ENCODE measurements at places on chromosomes 3 and 15.

- peak; percentile 67 for DNase-seq
Observed at GRCh38 chr15:98350276-98350675, 298.1 kb upstream of the IGF1R start.

DNA sequence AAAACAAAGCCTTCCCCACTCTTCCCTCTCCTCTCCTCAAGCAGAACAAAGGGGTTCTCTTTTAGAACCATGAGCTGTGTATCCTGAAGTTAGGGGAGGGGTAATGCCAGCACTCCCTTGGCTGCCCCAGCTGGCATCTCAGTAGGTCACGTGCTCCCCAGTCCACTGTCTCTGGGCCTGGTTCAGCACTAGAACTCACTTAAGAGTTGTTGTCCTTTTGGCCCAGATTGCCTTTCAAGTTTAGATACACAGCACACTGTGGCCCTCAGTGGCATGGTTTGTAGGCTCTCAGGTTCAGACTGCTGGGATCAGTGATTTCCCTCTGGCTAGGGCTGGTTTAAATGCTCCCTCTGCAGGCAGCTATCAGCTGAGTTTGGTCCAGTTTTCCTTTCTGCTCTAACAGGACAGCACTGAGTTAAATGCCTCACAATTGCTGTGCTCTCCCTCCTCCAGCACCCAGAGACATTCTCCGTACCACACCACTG is 188.4 kb upstream of the ST8SIA2 start:
- peak; percentile 18 for DNase-seq

DNA sequence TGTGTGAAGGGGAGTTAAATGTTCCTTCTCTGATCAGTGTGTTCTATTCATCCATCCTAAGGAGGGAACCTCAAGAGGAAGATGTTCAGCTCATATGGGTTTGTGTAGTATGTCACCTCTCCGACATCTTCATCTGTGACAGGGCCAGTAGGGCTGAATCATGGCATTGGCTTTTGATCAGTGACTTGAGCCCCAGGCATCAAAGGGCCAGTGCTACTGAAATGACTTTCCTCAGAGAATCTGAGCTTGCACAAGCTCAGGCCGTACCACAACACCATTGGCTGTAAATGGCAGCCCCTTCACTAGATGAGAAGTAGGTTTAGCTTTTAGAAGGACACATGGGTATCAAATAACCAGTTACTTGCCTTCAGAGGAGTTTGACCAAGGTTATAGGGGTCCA is 183.2 kb upstream of the NR2E3 start:
- DNase-seq: no peak

DNA sequence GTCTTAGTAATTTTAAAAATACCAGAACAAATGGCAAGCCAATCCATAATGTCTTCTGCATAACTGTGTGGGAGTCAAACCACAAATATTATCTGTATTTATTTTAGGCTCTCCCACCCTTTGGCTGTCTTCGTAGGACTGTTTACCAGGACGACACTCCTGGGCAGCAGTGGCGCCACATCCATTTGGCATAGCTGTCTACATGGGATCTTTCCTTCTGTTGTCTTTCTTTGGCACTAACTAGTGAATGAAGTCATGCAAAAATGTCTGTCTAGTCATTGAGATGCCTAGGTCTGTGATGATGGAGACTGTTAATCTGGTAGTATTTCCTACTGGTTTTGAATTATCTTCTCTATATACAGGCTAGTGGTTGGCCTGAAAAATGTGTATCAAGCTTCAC is 54.0 kb upstream of the CHMP2B start:
- DNase-seq: peak; percentile 11

- no peak for DNase-seq
Observed at GRCh38 chr3:66997560-66998112, 471 bp upstream of the KBTBD8 start.

GRCh38 chr15:78599189-78599588 is 21.6 kb downstream of the CHRNA3 start:
- no peak for DNase-seq

GRCh38 chr15:101610611-101611000 is 41.6 kb downstream of the TM2D3 start:
- no peak for DNase-seq

DNA sequence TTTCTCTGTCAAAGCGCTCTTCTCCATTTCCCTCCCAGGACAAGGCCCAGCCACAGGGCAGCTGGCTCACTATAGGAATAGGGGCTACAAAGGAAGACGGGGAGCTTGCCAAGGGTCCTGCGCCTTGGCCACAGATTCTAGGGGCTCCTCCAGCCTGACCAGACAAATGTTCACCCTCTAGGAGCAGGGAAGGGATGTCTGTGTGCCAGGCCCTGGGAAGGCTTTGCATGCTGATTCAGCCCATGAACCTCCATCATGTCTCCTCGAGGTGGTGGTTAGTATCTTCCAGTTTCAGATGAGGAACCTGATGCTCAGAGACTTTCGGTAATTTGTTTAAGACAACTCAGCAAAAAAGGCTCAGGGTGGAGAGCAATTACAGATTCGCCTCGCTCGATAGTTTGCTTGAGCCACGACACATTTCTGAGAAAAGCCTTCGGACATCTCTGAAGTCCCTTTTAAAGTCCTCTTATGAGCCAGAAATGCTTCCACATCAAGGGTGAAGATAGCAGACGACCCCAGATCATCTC is 110.0 kb downstream of the XXYLT1 start:
- no peak for DNase-seq

GRCh38 chr3:45169125-45169904 is 23.1 kb upstream of the CDCP1 start:
- DNase-seq: no peak

DNA sequence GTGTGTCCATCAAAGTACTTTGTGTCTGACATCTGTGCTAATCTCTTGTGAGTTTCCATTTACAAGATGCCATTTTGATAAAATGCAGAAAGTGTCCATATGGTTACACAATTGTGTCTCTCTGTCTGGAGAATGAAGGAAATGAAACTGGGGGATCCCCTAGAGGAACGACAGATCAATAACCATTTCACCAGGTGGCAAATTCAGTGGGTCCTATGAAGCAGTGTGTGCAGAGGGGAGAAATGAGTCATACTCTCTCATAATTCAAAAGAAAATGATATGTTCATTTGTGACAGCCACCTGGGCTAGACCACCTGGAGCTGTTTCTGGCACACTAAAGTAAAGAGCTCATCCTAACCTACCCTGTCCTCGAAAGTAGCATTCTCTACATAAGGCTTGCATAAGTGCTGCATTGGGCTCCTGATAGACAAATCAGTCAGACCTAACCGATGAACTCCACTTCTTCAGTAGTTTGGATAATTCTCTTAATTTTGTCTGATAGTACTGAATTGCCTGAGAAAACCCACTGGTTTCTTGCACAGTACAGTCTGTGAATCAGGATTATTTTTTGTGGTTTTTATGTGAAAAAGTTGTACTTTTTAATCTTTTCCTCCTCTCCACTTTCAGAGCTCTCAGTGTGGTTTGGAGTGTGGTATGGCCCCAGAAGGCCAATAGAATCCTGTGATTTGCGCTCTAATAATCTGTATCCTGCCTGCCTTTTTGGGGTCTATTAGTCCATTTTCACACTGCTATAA is 10.3 kb upstream of the CD47 start:
- DNase-seq: no peak

- DNase-seq: no peak
Observed at GRCh38 chr3:24354230-24354629, 140.4 kb downstream of the THRB start.

GRCh38 chr3:186786922-186787321 is 3.5 kb downstream of the EIF4A2 start:
- DNase-seq: no peak

DNA sequence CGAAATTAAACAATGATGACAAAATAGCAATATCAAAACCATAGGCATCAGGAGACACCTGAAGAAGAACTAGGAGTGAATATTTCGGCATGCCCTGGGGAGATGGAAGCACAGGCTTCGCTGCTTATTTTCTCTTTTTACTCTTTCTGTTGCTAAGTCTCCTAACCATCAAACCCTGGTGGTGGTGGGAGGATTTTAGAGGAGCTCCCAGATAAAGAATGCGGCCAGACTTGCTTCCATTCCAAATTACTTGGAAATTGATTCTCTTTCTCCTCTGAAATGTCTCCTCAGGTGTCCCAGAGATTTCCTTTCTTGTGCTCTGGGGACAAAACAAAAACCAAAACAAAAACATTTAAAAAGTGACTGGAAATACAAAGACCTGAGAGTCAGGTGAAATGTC is 243.0 kb downstream of the KBTBD8 start:
- no peak for DNase-seq

GRCh38 chr3:132033471-132033870 is 1.3 kb downstream of the CPNE4 start:
- DNase-seq: no peak

DNA sequence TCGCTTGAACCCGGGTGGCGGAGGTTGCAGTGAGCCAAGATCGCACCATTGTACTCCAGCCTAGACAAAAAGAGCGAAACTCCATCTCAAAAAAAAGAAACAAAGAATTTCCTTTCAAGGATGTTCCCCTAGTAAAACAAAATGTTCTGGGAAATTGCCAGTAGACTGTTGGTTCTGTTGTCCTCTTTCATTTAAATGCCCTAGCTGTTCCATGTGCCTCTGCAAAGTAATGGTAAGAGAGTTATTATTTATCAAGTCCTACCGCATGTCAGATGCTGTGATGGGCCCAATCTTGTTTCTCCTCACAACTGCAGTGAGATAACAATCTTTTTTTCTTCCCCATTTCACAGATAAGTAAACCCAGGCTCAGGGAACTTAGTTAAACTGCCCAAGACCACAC is 254.3 kb upstream of the TPM1 start:
- no peak for DNase-seq

DNA sequence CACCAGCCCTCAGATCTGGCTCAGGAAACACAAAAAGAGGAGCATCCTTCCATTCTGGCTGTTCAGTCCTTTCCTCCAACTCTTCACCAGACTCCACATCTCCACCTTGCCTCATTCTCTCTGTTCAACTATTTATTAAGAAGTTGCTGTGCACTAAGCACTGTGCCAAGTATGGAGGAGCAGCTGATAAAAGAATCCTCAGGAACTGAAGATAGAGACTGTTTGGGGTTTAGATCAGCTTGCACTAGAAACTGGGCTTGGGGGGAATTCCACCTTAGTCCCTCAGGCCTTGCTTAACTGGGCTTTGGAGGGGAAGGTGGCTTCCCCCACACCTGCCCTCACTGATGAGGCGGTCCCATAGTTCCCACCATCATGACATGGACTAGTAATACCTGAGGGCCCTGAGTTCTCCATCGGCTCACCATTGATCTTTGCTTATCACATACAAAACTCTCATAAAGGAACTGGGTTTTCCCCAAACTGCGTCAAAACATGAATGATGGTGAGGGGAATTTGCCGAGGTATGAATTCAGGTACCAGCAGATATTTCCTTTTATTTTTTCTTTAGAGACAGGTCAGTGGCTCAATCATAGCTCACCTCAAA is 1.7 kb upstream of the CCR8 start:
- DNase-seq: no peak

GRCh38 chr3:168801794-168802193 is 706.1 kb upstream of the GOLIM4 start:
- no peak for DNase-seq

DNA sequence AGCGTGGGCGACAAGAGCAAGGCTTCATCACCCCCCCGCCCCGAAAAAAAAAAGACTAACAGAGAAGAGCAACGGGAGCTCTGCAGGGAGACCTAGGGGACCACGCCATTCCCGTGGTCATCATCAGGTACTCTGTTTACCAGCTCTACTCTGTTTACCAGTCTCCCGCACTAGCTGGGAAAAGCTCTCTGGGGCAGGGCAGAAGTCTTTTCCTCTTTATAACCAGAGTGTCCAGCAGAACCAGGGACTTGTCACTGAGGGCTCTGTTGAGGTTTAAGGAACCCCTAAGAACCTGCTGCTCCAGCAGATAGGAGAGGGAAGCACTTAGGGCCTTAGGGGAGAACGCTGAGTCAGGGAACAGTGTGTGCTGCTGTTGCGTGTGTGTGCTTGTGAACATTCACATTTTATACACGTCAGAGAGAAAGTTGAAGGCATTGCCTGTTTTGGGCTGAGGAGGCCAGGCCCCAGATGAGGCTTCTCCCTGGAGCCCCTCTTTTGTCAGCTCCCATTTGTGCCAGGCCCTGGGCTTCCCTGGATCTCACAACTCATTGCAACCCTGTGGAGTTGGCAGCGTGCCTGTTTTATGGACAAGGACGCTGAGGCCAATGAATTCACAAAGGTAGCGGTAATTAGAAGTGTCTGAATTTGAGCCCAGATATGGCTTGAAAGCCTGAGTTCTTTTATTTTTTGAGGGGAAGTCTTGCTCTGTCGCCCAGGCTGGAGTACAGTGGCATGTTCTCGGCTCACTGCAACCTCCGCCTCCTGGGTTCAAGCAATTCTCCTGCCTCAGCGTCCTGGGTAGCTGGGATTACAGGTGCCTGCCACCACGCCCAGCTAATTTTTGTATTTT is 24.2 kb upstream of the ERICH6 start:
- DNase-seq: no peak

DNA sequence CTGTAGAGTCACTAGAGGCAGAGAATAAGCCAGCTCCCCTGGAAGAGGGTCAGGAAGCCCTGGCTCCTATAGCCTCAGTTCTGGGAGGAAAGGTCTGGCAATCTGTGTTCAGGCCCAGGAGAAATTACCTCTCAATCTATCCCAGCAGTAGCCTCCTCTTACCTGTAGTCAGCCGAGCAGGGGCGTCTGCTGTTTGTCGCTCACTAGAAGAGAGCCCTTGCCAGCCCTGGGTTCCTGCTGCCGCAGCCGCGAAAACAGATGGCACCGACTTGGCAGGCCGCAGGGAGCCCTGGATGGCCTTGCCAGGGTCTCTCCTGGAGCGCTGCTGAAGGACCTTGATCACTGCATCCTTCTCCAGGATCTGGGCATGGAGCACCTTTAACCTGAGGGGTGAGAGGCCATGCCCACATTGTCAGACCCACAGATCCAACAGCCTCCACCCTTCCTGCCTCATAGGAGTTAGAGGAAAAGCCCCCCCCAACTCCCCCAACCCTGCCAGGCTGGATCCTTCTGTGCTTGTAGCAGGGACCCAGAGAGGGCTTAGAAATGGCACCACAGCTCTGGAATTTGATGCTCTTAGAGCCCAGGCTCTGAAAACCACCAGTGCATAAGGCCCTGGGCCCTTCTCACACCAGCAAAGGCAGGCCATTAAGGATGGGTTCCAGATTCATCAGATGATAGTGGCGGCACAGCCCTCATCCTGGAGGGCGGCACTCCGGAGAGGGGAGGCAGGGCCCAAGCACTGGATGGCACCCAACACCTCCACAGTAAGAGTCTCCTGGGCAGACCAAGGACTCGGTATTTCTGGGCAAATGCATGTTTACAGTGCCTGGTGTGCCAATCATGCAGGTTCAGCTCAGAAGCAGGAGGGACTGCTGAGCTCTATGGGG is 14.9 kb downstream of the AMOTL2 start:
- no peak for DNase-seq

- DNase-seq: no peak
Observed at GRCh38 chr3:98518816-98519215, 3.9 kb downstream of the CLDND1 start.

- DNase-seq: no peak
Observed at GRCh38 chr3:13364602-13365271, 55.4 kb downstream of the NUP210 start.

DNA sequence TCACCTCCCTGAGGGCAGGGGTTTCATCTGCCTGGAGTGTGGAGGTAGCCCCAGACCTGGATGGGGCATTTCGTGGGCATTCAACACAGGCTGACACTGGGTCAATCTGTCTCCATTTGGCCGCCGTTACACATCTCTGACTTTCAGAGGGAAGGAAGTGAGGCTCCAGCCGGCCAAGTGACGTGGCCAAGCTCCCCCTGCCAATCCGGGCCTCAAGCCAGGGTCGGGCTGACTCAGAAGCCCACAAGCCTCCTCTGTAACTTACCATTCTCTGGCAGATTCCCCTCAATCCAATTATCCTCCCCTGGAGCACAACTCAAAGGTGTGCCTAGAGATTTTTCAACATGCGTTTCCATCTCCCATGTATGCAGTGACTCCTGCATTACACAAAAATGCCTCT is 227.6 kb downstream of the KLF13 start:
- no peak for DNase-seq

GRCh38 chr3:147393943-147394883 is 12.1 kb downstream of the ZIC4 start:
- DNase-seq: peak; percentile 35
